ENCODE measurements at places on chromosomes 2 and 18.

DNA sequence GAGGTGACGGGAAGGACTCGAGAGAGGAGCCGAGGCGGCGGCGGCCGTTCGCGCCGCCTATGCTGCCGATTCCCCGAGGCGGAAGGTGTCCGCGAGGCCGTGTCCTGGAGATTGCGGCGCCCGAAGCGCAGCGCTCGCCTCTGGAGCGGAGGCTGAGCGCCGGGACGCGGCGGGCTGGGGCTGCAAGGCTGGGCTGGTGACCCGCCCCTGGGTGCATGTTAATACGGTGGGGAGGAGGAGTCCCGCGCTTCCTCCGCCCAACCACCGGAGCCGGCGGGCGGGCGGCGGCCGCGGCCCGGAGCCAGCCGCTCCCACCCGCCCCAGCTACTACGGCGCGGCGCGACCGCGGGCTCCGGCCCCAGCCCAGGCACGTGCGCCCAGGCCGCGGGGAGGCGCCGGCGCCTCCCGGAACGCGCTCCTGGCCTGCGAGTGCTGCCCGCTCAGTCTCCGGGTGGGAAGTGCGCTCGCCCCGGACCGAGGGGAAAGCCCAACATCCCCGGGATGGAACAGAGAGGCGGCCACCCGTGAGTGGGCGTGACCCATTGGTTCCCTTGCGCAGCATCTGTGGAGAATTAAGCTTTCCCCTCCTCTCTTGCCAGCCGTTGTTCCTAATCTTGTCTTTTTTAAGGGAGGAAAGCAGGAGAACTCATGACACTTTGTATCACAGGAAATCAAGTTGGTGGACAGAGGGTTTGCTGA, at the start of gene DLGAP1:
DLGAP1 (minus strand) TSS at position 195 of the 699 bp plus-strand sequence.
- DNase-seq: no peak

- no peak for DNase-seq
These were observed 30.1 kb upstream of the TXNDC2 start for GRCh38 chr18:9855681-9856080.

DNA sequence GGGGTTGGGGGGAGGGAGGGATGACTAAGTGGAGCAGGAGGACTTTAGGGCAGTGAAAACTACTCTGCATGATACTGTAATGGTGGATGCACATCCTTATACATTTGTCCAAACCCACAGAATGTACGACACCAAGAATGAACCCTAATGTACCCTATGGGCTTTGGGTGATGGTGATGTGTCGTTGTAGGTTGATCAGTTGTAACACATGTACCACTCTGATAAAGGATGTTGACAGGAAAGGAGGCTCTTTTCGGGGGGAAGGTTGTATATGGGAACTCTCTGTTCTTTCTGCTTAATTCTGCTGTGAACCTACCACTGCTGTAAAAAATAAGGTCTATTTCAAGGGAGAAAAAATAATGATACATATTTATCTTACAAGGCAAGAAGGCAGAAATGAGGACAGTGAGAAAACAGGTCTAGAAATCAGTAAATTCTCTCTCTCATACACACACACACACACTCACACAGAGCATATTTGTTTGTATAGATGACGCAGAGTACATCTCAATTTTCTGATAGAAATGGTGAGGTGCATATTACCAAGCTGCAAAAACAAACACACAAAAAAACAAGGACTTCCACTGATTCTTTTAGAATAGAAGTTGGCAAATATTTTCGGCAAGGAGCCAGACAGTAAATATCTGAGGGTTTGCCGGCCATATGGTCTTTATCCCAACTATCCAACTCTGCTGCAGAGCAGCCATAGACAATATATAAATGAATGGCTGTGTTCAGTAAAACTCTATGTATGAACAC, 20.2 kb downstream of the FAM124B start:
- no peak for DNase-seq

DNA sequence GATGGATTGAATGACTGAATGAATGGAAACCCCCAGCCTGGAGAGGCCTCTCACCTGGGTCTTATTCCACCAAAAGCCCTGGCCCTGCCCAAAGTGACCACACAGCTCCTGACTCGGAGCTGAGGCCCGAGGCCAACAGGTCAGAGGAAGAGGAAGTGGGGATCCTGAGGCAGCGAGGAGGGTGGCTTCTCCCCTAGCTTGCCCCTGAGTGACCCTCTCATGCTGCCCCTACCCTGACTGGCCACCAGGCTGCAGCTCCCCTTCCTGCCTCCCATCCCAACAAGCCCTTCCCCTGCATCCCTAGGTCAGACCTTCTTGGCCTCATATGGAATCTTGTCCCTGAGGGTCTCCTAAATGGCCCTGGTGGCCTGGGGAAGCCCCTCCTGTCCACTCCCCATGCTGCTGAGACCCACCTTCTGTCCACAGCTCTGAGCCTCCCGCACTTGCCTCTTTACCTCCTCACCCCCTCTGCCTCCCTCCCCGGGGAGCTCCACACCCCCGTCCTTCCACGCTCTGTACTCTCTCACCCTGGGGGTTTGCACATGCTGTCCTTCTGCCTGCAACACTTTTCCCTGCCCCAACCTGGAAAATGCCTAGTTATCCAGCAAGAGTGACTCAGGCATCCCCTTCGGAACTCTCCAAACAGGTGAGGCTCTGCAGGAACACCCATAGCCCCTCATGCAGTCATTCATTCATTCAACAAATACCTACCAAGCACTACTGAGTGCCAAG, 134.8 kb upstream of the HDAC4 start:
- DNase-seq: no peak

GRCh38 chr2:241547781-241548450, 10.6 kb upstream of the BOK start:
- no peak for DNase-seq

DNA sequence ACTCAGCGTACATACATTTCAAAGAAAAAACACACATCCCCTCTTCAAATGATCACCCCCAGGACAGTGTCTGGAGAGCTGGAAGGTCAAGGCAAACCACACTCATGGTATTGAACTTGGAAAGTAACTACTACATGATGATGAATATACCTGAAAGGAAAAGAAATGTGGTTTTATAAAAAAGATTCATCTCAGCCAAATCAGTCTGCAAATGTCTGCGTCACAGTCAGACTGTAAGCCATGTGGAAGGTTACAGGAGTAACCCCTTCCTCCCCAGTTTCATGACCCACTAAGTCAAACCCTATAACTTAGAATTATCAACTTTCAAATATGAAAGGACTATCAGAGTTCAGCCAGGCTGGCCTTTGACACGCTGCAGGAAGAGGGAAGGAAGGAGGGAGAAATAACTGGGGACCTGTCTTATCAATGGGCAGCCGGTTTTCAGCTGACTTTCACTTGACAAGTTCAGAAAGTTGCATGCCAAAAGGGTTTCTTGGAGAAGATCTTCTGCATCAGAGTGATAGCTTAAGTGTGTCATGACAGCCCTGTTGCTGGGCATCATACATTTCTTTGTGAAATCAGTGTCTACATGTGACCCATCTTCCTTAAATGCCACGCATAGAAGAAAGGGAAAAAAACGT, 7.0 kb upstream of the BMP10 start:
- DNase-seq: no peak

- no peak for DNase-seq
These were observed 264.4 kb upstream of the FIGN start for GRCh38 chr2:164000176-164000575.

DNA sequence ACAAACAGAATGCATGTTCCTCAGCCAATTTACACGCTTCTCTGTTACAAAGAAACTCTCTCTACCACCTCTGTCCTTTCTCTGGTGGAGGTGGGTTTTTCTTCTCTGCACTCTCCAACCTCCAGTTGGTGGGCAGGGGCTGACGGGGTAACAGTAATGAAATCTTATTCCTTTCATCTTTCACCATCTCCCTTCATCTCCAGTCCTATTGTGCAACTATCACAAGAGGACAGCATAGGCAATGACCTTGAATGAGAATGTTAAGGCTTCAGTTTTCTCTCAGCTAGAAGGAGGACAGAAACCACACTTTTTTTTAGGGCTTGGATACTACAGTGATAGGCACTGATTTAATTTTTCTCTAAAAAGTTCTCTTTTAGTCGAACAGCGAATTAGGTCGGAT, 81.7 kb upstream of the NEUROD1 start:
- no peak for DNase-seq

DNA sequence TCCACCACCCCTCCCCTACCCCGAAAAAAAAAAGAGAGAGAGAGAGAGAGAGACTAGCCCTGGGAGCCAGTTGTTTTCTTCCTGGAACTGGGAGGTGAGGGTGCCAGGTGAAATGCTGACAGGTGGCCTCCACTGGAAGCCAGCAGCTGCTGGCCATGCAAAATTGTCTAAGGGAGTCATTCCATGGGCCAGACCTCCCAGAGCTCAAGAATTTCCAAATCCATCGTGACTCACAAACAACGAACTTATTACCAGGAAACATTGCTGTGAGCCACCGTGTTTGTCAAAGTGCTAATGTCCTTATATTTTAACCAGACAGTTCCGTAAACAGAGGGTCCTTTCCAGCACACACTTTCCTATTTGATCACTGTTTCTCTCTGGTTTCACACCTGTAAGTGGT, 68.5 kb upstream of the PID1 start:
- no peak for DNase-seq

DNA sequence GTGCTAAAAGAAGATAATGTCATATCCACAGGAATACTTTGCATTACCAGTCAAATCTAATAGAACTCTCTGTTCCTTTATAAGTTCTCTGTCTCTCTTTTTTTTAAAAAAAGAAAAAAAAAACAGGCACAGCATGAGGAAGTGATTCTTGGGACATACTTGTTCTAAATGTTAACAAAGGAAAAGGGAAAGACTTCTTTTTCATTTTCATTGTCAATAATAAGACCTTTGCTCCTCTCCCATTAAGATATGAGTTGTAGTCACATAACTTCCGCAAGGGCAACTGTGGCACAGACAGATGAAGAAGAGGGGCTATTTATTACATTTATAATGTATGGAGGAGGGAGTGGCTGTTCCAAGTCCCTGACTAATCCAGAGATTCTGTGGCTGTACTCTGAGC, 4.7 kb downstream of the CD302 start:
- DNase-seq: no peak

DNA sequence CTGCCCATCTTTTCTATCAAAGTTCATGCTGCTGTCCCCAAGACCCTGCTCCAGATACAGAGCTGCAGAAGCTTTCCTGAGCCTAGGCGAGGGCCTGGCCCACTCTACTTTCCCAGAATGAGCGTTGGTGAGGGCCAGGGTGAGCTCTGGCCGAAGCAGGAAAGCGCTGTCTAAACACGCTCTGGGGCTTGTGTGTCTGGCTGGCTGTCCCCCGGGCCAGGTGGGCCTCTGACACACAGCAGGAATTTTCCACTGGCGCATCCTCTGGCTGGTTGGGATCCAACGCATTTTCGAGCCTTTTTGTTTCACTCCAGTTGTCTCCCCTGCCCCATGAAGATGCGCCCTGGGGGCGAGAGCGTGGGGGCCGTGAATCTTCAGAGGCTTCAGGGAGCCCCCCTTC, 17.8 kb upstream of the KCNK3 start:
- no peak for DNase-seq

DNA sequence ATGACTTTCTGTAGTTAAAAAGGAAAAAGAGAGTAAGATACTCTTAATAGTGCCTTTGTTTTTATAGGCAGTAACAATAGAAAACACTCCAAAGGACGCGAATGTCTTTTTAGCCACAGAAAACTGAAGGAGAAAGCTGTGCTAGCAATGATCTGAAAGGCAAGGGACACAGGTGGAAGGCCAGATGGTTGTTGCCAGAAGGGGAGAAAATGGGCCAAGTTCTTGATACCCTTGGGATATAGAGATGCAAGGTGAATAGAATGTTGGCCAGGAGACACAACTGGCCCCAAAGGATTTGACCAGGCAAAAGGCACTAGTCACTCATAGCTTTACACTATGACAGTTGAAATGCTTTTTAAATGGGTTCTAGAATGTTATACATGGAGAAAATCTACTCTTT, 180.0 kb downstream of the NRXN1 start:
- no peak for DNase-seq

Data from cortex of kidney (tissue), 1 donor.